ENCODE measurements at places on chromosomes 6 and 20.

DNA sequence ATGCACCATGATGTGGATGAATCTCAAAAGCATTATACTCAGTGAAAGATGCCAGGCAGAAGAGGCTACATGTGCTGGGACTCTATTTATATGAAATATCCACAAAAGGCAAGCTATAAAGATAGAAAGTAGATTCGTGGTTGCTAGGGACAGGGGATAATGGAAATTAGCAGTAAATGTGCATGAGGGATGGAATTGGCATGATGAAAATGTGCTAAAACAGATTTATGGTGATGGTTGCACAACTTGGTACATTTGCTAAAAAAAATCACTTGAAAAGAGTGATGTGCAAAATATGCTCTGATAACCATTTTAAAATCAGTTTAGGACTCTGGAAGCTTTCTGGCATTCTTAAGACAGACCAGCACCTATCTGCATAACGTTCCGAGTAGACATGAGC is 61.6 kb downstream of the ALDH8A1 start:
- no peak for DNase-seq

GRCh38 chr6:112232845-112233256 is 21.5 kb downstream of the LAMA4 start:
- no peak for DNase-seq

DNA sequence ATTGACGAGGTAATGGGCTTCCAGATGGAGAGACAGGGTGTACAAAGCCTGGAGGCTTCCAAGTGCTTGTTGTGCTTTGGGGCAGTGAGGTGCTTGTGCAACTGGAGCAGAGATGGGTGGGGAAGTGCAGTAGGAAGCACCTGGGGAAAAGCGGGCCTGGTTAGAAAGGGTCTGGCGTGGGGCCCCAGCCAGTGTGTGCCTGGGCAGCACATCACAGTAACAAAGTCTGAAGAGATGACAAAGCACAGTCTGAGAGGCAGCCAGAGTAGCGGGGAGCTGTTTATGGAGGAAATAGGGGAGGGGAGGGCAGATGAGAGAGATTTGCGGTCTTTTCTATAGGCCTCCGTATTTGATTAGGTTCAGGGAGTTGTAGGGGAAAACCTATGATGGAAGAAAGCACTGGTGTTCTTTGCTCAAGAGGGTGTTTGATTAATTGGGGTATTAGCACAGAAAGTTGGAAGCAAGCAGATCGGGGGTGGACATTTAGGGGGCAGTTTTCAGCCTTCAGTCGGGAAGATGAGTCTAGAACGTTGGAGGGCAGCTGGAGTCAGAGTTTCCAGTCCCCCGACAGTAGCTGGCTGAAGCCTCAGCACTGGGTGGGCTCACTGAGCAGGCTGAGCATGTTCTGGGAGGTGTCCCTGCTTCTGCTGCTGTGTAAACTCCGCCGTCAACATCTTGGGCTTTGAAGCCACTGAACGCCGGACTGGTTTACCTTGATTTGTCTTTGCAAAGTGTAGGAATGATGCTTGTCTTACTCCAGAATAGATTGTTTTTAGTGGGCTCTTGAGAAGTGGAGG is 15.5 kb upstream of the MROH8 start:
- DNase-seq, result peak; percentile 19

DNA sequence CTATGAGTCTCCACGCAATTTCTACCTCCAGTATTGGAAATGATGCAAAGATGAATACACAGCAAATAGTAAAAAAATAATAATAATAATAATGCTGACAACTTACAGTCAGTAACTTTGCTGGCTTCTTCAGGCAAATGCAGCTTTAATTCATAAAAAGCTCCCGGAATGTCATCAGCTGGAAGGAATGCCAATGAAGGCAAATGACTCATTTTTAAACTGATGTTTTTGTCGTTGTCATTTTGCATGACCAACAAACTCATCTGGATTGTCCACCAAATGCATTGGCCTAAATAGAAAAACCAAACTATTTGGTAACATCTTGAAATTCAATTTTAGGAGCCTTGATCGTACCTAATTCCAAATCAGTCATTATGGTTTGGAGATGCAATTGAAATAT is 217.1 kb downstream of the ALDH8A1 start:
- DNase-seq, result no peak

GRCh38 chr6:16947375-16948015 is 154.4 kb upstream of the STMND1 start:
- peak; percentile 50 for DNase-seq

- DNase-seq, result no peak
These were observed 103.6 kb downstream of the PHF3 start for GRCh38 chr6:63739094-63739687.

- DNase-seq, result no peak
These were observed 5.5 kb upstream of the FAM83C start for GRCh38 chr20:35297740-35298139.

- DNase-seq, result peak; percentile 7
These were observed 80.7 kb downstream of the FOXF2 start for GRCh38 chr6:1470040-1470439.
